HT-29 (cell line): ENCODE measurements at places on chromosomes 11 and 22. TPM values are rescaled to one million over a fixed set of nuclear protein-coding genes. Genes with fewer than 3 reads are reported as not detected.

Gene SLC36A4
- 2.3 and 2.7 TPM in 2 replicates for total RNA-seq

Gene CRYBB3
- 0.46 TPM in 1 of 2 replicates, not detected in the other for total RNA-seq

Gene DRD4
- total RNA-seq = 0.34 and 0.92 TPM in 2 replicates

Gene OTOG
- total RNA-seq = not detected in 2 replicates

DNA sequence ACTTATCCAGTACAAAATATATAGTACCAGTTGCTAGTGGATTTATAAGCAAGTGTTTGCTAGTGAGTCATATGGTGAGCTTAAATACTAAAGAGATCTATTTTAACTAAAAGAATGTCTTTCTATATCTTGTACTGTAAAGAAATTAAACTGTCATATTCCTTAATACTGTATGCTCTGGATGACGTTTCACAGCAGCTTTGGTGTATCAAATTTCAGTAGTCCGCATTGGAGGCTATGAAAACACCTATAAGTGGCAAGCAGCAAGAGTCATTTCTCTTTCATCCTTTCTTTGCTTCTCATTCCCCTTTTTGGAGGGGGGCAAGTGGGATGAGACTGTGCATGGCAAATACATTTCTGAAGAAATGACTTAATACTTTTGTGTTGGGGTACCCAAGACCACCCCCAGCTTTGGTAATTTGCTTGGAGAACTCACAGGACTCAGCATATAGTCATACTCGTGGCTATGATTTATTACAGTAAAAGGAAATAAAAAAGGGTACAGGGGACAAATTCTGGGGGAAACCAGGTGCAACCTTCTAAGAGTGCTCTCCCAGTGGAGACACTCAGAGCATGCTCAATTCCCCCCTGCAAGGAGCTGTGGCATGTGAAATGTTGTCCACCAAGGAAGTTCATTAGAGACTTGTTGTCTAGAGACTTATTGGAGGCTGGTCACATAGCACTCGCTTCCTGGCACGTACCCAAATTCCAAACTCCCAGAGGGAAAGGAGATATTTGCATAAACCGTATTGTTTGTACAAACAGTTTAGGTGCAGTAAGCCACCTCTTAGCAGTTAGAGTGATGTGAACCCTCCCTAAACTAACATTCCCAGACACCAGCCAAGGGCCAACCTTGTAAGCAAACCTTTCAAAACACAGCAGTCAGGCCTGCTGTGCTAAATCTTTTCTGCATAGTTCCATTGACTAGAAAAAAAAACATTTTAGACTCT, 210.8 kb downstream of the PGR start:
- peak; percentile 57 for DNase-seq

DNA sequence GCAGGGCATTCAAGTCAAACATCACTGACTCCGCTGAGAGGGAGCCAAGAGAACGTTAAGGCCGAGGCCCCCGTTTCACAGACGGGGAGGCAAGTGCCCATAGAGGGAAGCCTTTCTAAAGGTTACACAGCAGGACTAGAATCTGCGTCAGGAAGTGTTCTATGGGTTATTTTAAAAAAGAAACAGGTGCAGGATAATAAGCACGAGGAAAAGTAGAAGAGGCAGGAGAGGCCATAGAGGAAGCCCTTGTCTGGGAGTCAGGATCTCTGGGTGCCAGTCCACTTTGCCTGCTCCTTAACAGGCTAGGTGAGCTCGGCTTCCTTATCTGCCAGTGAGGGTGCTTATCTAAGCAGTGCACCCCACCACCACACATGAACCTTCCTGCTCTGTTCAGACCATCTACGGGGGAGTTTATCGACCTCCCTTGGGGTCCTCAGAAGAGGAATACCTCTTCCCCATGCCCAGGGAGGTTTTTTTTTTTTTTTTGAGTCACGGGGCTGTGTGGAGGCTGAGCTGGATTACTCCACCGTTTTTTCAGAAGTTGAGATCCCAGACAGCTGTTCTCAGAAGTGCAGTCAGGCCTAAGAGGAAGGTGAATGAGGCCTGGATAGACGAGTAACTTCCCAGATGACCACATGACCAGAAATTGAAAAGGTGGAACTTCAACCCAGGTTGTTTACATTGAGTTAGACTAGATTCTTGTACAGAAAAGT, 1.2 kb upstream of the FCHSD2 start:
- DNase-seq = peak; percentile 38

- no peak for DNase-seq
These were observed 87.7 kb downstream of the GRAMD1B start for GRCh38 chr11:123517559-123518364.
